ENCODE measurements at places on chromosomes 2 and 18. TPM values are rescaled to one million over a fixed set of nuclear protein-coding genes. Genes with fewer than 3 reads are reported as not detected.

The LRATD1 gene
- total RNA-seq = 32.7 TPM

The MOGAT1 gene
- total RNA-seq = not detected

The HOXD1 gene
- total RNA-seq = 1.2 TPM

The IKZF2 gene
- total RNA-seq = 29.2 TPM

The OTOS gene
- not detected for total RNA-seq

The ALPG gene
- not detected for total RNA-seq

The SLC5A7 gene
- total RNA-seq = 1.7 TPM

The LCT gene
- total RNA-seq = not detected

The FHOD3 gene
- 5.6 TPM for total RNA-seq

The TUBA3E gene
- total RNA-seq = not detected

The FAM228B gene
- total RNA-seq = 16.5 TPM

The DNAJC5G gene
- 1.5 TPM for total RNA-seq

The HOXD12 gene
- total RNA-seq = 1.7 TPM

The MC4R gene
- not detected for total RNA-seq

The FBLN7 gene
- 11.5 TPM for total RNA-seq

The LOXL3 gene
- 6.1 TPM for total RNA-seq

The CHRNG gene
- total RNA-seq = not detected

The HOXD3 gene
- total RNA-seq = 11.8 TPM

The ST8SIA3 gene
- total RNA-seq = 0.25 TPM

The STPG4 gene
- total RNA-seq = 2.9 TPM

The ARHGEF4 gene
- 116 TPM for total RNA-seq

The SIX2 gene
- 16.7 TPM for total RNA-seq

The ASAP2 gene
- 36.3 TPM for total RNA-seq

The PAX3 gene
- total RNA-seq = not detected

The SGO2 gene
- 1.7 TPM for total RNA-seq

The SPATA3 gene
- total RNA-seq = not detected

The FAM237A gene
- total RNA-seq = not detected

The CPLX4 gene
- not detected for total RNA-seq

The LHCGR gene
- total RNA-seq = not detected

The DYSF gene
- total RNA-seq = 10.1 TPM

The FBXO48 gene
- total RNA-seq = 1.2 TPM

The SP9 gene
- total RNA-seq = not detected

The CRYGD gene
- not detected for total RNA-seq

The POTEI gene
- total RNA-seq = not detected

The ANKRD30BL gene
- total RNA-seq = 1.2 TPM

The NAT8 gene
- total RNA-seq = not detected

The GNAL gene
- 23.3 TPM for total RNA-seq

The CCBE1 gene
- total RNA-seq = 2.9 TPM

The CNGA3 gene
- total RNA-seq = not detected

The ASPRV1 gene
- 0.49 TPM for total RNA-seq

The ANKRD23 gene
- total RNA-seq = 0.98 TPM

The KCNIP3 gene
- total RNA-seq = 27.5 TPM

The MTCL1 gene
- 23.6 TPM for total RNA-seq

The GPR155 gene
- 6.6 TPM for total RNA-seq

The BCL2 gene
- 18.7 TPM for total RNA-seq

The RTKN gene
- total RNA-seq = 24.6 TPM
